ENCODE measurements at places on chromosomes 7 and 10.

- no peak for DNase-seq
Measured at GRCh38 chr7:151146761-151147160, 20.7 kb downstream of the GBX1 start.

DNA sequence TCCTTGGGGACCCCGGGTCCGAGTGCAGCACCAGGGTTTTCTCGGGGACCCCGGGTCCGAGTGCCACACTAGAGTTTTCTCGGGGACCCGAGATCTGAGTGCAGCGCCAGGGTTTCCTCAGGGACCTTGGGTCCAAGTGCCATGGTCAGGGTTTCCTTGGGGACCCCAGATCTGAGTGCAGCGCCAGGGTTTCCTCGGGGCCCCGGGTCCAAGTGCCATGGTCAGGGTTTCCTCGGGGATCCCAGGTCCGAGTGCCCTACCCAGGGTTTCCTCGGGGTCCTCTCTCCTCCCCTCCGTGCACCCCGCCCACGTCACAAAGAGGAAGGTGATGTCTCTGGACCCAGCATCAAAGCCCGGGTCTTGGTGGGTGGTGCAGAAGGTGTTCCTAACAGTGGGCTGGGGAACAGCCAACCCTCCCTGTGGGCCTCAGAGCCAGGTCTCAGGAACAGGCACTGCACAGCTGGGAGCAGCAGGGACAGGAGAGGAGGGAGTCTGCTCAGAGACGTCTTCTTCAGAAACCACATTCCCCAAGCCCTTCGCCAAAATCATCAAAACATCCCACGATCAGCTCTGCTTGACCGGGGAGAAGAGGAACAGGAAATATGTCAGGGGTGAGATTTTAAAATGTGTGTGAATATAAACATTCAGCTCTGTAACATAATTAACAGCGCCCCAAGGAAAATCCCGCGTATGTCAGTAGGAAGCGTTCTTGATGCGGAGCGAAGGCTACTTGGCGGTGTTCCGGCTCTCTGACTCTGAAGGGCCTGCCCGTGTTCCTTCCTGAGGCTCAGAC, 540.7 kb downstream of the DNAJB6 start:
- DNase-seq: no peak

DNA sequence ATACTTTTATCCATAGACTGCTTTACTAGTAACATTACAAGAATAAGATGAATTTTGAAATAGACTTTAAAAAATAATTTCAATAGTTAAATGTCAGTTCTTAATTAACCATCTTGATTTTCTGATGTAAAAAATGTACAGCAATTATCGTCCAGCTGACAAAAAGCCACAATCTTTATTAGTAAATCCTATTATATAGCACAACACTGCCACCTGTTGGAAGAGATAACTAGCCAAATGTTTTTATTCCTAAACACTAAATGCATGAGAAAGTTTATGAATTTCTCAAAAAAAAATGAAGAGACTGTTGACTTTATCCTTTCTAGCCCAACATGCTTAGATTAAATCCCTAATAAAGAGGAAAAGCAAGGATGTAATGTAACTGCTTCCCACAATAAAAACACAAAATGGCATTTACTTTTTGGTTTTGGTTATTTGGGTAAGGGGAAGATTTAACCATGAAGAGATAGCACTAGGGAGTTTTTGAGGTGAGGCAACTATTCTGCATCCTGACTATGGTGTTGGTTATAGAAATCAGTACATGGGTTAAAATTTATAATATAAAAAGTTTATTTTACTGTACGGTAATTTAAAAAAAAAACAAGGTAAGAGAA, 8.0 kb downstream of the COA1 start:
- no peak for DNase-seq

- DNase-seq: no peak
Measured at GRCh38 chr10:4407783-4408182, 418.2 kb upstream of the AKR1E2 start.

- DNase-seq: no peak
Measured at GRCh38 chr10:11673346-11674280, 62.2 kb upstream of the USP6NL start.

All from activated CD8-positive, alpha-beta memory T cell treated with anti-CD3 and anti-CD28 coated beads for 1 hour (primary cell).